ENCODE measurements at places on chromosomes 7 and 10.

DNA sequence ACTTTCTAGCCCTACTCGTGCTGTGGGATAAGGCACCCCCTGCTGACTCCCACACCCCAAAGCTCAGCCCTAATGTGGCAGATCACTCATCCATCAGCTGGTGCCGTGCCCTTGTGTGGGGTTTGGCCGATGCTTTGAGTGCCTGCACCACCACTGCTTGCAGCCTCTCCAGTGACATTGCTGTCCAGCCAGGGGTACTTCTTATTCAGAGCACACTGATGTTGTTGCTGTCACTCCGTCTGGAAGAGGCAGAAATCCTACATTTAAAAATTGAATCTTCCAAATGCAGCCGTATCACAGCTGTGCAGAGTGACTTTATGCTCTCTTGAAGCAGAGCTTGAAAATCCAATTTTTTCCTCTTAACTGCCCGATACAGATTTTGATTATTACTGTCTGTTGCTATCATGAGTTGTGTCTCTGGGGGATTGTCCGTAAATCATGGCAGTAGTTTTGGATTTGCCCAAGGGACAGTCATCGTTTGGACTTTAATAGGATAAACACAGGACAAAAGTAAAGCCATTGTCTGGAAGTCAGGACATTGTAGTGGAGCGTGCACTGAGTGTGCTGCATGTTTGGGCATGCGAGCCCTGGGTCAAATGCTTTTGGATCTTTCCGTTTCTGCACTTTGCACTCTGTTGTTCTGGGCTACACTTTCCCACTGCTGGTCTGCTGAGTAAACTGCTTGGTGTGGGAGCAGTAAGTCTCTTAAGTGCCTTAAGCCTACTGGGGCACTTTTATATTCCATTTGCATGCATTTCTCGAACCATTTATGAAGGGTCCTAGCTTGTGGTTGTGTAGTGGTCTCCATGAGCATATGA lies 128.2 kb downstream of the DOCK1 start:
- no peak for DNase-seq

DNA sequence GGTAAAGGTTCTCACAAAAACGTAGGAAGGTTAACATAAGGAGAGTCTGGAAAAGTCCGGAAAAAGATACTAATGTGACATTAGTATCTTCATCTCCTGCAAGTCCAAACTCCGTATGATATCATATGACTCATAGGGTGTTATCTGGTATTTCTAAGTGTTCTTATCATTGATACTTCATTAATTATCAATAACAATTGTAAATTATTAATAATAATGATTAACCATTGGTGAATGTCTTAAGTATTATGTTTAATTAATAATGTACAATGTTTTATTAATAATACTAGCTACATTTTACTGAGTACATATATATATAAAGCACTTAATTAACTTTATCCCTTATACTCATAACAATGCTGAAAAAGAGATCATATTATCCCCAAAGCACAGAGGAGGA lies 402.4 kb downstream of the SEMA3D start:
- DNase-seq, result no peak

GRCh38 chr7:41912426-41912825 lies 209.5 kb upstream of the INHBA start:
- no peak for DNase-seq

- DNase-seq, result no peak
Measured at GRCh38 chr10:61067671-61068336, 123.8 kb upstream of the RHOBTB1 start.

- DNase-seq, result no peak
Measured at GRCh38 chr7:84904561-84904960, 282.3 kb downstream of the SEMA3D start.

DNA sequence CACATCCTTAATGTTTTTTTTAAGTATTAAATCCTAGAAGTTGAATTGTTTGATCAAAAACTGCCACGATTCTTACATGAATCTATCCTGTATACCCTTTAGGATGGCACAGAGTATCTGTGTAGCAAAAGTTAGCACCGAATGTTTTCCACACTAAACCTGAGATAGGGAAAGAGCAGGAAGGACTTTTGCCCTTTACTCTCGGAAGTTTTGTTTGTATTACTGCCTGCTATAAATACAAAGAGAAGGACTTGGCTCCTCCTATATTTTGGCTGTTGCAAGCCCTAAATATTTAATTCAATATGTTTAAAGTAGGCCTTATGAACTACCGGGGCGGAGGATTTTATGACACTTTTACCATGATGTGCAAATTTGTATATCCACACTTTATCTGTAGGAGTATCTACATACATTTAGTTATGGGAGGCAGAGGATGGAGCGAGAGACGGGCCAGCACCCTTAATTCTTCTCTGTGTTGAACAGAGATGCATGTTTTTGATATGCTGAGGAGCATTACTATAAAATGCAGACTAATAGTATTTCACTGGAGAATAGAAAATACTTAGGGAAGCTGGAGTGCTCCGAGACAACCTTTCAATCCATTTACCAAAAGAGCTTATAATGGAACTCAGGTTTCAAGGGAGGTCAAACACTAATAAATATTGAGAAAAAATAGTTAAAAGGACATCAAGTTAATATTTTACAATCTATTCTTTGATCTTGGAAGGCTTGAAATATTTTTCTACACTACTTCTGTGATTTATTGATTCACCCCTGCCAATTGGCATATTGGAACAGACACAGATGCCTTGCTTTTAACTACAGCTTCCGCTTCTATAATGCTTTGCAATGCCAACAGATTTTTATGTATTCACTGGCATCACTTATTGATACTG lies 97.4 kb downstream of the CHN2 start:
- DNase-seq, result no peak

GRCh38 chr7:44631458-44632115 lies 25.2 kb downstream of the OGDH start:
- no peak for DNase-seq

- no peak for DNase-seq
Measured at GRCh38 chr10:57294698-57295097, 933.6 kb upstream of the ZWINT start.

GRCh38 chr10:22369434-22370072 lies 24.3 kb downstream of the SPAG6 start:
- no peak for DNase-seq

GRCh38 chr7:78709658-78710057 lies 743.8 kb downstream of the MAGI2 start:
- DNase-seq, result no peak
